Effector memory CD4-positive, alpha-beta T cell (primary cell): ENCODE measurements at places on chromosomes 4 and X.
A peak's percentile ranks its signal among the peaks of the same experiment; 100 is the strongest.

DNA sequence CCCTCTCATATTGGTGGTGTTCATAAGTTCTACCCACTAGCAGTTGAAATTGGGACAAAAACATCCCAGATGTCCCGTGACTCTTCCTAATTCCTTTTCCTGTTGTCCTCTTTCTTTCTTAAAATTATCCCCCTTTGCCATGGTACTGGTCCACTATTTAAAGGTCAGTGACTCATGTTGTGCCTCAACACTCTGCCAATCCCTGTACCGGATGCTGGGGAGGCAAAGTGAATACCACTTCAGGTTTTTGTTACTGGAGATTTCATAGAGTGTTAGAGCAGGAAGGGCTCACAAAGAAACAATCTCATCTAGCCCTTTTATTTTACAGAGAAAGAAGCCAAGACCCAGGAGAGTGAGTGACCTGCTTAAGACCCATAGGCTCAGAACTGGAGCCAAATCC, 24.6 kb downstream of the SEPTIN11 start:
- no peak for DNase-seq

- no peak for DNase-seq
These were observed 14.9 kb downstream of the ADH1A start for GRCh38 chr4:99275885-99276284.

- no peak for DNase-seq
These were observed 89.9 kb downstream of the FTHL17 start for GRCh38 chrX:30981968-30982367.

- no peak for DNase-seq
These were observed 179.5 kb downstream of the SMIM20 start for GRCh38 chr4:26093551-26093950.

DNA sequence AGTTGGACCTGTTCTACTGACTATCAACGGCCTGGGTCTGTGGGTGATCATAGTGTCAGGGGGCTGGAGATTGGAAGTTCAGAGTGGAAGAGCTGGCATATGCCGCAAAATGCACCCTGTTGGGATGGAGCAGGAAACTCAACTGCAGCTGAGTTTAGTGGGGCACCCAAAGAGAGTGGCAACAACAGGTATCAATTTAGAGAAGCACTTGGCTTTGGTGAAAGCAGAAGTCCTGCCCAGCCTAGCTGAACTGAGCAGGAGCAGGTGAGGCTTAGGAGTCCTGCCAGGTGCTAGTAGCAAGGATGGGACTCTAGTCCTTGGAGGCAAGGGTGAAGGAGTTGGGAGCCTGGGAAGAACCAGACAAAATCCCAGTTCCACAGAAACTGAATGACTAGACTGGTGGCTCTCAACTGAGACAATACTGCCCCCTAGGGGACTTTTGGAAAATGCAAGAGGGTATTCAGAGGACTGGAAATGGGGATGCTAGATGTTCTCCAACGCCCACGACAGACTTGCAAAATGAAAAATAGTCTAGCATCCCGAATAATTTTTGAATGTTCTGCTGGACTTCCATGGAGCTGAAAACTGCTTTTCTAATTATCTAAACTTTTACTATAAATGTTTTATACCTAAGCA, 49.4 kb downstream of the RTL9 start:
- peak; percentile 40 for DNase-seq

DNA sequence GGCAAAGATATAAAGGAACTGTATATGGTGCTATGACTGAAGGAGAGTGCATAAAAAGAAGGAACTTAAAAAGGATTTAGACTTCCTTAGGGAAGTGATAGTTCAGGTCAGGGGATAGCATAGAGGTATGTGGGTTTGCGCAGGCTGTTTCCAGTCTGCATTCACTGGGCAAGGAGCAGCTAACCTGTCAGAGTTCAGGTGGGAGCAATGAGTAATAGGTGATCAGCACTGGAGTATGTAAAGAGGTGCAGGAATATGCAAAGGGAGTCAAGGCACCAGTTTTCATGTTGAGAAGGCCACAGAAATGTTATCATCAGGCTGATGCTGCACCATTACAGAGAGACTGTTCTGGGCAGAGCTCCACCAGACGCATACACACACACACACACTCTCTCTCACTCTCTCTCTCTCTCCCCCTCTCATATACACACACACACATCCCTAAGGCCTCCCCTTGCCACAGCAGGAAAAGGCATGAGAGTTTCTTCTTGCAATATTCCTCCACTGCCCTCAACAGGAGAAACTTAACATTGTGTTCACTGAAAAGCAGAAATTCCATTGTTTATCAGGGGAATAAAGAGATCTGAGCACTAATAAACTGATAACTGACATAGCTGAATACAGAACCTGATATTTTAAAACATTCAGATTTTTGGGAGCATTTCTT, 256.4 kb upstream of the GRID2 start:
- no peak for DNase-seq

DNA sequence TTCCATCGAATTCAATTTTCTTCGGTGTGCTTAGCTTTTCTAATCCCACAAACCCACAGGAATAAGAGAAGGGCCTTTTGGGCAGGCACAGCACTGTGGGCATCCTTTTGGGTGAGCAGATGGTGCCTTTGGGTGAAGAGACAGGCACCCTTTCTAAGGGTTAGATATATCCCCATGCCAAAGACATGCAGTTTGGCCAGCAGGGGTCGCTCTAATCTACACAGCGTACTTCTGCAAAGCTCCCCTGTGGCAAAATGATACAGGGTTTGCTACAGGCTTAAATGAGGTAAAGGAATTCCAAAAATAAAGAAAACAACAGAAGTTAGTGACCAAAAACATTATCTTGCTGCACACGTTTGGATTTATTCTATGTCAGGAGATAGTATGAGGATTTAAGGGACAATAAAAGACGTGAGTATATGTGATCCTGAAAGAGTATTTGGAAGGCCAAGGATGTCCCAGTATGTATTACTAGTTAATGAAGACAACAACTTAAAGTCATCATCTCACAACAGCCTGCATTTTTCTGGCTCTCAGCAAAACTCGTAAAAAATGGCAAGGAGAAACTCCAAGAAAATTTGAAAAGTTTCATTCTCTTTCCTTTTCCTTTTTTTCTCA, 49.5 kb downstream of the PHEX start:
- DNase-seq = peak; percentile 1

- DNase-seq = no peak
These were observed 10.5 kb upstream of the MGST2 start for GRCh38 chr4:139655116-139655515.

DNA sequence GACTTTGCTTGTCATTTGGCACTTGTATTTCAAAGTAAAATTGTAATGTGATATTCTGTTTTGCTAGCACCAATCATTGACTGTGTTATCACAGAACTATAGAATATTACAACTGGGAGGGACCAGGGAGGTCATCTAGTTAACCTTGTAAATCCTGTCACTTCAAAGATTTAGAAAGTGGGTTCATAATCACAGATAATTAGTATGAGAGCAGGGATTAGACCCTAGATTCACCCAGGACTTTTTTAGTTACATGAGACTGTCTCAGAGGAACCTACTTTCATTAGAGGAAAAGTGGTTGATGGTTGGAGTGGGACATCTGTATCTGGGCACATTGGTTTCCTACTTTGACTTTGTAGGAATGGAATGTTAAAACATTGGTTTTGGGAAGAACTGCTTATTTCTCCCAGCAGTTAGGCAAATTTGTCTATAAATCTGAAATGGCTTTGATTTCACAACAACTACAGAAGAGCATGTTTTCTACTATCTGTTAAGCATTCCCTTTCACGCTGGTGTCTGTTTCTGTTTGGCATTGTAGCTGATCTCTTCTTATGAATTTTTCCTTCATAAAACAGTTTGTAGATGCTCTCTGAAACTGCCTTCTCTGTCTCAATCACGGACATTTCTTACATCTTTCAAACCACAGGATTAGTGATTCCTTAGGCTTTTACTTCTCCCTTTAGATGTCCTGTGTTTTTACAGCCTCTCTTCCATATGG, 144.1 kb downstream of the DIPK2B start:
- no peak for DNase-seq

DNA sequence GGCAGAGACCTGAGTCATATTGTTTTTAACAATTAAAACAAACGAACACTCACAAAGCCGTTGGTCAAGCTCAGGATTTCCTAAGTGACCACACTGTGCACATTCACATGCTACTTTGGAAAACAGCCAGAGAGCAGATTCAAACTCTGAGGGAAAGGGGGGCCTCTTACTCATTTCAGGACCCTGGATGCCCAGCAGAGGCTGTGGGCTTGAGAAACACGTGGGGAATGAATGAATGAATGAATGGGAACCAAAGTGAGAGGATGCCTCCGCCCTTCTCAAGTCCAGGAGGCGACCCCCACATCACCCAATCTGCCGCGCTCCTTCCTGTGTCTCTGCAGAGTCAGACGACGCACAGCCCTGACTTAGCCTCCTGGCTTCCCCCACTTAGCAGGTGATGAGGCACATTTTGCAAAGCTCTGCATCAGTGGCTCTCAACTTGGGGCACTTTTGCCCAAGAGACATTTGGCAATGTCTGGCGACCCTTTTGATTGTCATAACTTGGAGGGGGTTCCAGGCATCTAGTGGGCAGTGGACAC, 76.0 kb downstream of the ABLIM2 start:
- DNase-seq = no peak

GRCh38 chr4:8552581-8553205, 27.5 kb upstream of the GPR78 start:
- no peak for DNase-seq

DNA sequence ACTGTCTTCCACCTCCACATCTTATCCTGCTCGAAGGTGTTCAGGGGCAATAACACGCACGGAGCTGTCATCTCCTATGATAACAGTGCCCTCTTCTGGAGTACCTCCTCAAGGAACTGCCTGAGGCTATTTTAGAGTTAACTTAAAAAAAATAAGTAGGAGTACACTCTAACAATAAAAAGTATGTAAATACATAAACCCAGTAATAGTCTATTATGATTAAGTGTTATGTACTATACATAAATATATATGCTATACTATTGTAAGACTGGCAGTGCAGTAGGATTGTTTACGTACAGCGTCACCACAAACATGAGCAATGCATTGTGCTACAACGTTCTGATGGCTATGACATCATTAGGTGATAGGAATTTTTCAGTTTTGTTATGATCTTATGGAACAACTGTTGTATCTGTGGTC, 34.5 kb upstream of the TLR2 start:
- DNase-seq = no peak

- DNase-seq = no peak
These were observed 65.9 kb downstream of the UCHL1 start for GRCh38 chr4:41322617-41323016.

DNA sequence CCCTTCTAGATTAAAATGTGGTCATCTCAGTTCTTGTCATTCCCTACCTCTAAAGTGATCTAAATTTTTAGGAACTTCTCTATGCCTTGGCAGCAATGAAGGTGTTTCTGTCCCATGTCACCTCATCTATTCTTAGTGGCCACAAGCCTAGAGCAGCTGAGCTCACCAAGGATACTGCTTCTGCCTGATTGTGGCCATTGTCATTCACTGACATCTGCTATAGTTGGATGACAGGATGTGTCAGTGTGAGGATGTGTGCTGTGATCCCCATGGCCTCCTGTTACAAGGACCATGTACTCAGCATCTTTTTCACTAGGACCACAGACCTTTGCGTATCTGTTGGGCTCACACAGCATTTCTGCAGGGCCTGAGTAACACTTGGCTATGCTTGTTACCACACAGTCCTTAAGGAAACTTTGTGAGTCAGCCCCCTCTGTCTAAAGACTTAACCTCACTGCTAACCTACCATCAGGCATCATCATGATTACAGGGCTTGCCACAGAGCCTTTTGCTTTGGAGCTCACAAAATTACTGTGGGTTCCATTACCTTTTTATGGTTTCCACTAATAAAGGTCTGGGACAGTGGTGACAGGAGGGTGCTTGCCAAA, 421.0 kb downstream of the ADAM29 start:
- DNase-seq = no peak

- DNase-seq = no peak
These were observed 1.2 kb upstream of the ACE2 start for GRCh38 chrX:15601932-15602331.

DNA sequence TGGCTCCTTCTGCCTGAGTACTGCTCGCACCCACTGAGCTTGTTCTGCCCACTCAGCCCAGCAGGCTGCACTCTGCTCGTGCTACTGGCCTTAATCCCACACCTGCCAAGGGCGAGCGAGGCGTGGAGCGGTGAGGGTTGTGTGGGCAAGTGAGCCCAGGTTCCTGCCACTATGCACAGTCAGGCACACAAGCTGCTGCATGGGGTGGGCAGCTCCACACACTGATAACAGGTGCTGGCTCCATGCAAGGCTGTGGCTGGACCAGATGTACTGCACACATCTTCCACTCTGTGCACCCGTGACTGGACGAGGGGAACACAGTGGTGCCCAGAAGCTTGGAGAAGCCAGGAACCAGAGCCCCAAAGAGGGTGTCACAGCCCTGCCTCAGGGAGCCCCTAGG, 184.3 kb upstream of the NUDT6 start:
- DNase-seq = no peak

DNA sequence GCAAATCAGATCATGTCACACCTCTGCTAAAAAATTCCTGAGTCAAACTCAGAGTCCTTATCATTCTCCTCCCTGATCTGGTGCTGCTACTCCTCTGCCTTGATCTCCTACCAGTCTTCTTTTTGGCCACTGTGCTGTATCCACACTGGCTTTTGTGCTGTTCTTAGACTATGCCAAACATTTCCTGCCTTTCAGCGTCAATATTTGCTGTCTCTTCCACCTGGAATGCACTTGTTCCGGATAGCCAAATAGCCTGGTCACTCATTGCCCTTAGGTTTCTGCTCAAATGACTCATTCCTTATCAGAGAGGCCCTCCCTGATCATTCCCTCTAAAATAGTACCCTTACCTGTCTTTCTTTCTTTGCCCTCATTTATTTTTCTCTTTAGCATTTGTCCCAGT, 24.4 kb upstream of the RP2 start:
- no peak for DNase-seq

DNA sequence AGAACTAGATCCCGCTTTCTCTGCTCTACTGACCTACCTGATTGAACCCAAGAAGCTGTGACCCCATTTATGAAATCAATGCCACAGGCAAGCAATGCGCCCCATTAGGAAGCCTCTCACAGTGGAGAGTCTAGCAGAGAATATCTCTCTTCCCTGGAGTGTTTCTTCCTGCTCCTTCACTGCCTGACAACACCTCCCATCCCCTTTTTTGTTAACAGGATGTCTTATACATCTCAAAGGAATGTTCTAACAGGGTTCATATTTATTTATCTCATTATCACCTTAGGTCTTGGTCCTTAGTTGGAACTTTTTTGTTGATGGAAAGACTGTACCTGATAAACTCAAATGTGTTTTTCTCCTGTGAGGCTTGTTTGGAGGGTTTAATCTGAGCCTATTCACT, 35.5 kb downstream of the SLIT2 start:
- no peak for DNase-seq

GRCh38 chrX:102765217-102765616, 44.7 kb downstream of the GPRASP3 start:
- DNase-seq = no peak

- no peak for DNase-seq
These were observed 87.7 kb upstream of the WWC2 start for GRCh38 chr4:183011213-183011907.

DNA sequence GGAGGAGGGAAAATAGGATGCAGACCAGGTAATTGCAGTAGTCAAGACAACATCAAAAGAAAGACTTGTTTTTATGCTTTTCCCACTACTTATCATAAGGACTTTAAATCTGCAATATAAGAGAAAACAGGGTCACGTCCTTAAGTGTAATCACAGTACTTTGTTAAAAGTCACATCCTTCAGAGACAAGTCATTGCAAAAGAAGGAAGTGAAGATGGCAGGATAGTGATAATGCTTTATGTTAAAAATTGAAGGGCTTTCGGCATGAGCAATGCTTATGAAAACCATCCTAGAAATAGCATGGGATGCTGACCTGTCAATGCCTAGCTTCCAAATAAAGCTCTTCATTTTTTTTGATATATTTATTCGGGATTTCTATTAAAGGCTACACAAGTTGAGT, 110.2 kb upstream of the TENM3 start:
- DNase-seq = no peak
